ENCODE measurements at places on chromosomes 3 and 15.

DNA sequence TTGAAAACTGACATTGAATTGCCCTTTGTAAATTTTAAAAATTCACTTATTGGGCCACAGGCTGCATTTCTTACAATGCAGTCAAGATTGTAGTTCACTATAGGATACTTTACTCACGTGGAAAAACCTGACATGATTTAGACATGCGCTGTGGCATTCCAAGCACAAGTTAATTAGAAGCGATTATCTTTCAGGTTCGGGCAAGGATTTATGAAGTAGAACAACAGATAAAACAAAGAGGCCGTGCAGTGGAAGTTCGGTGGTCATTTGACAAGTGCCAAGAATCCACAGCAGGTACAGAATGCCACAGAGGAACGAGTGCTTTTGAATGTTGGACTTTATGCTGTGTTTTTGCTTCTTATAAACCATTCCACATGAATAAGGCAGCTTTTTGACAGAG, 37.8 kb downstream of the GPR171 start:
- DNase-seq, result no peak
- no peak overlapping the region for H3K4me3 ChIP-seq
- H3K4me1 ChIP-seq, result no peaks in the 10 kb centered on the region
- H3K36me3 ChIP-seq, result no peaks in the 10 kb centered on the region
- H3K27ac ChIP-seq, result no peak overlapping the region

DNA sequence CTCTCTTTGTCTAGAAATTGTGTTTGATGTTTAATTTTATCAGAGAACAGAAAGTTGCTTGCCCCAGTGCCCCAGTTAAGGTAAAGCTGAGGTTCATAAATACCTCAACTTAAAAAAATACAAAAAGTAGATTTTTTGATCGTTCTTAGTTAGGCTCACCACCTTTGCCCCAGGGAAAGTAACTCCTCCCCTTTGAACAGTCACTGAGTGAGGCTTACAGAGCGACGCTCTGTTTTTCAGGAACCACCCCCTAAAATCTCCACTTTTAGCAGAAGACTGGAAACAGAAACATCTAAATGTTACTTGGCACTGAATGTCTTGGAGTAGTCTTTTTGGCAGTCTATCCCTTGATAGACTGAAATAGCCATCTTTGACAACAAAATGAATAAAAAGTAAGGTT, 24.9 kb downstream of the BLM start:
- H3K36me3 ChIP-seq, result no peaks in the 10 kb centered on the region
- no peak overlapping the region for H3K4me3 ChIP-seq
- H3K27ac ChIP-seq, result no peak overlapping the region
- H3K27me3 ChIP-seq, result no peaks in the 10 kb centered on the region
- DNase-seq, result no peak

DNA sequence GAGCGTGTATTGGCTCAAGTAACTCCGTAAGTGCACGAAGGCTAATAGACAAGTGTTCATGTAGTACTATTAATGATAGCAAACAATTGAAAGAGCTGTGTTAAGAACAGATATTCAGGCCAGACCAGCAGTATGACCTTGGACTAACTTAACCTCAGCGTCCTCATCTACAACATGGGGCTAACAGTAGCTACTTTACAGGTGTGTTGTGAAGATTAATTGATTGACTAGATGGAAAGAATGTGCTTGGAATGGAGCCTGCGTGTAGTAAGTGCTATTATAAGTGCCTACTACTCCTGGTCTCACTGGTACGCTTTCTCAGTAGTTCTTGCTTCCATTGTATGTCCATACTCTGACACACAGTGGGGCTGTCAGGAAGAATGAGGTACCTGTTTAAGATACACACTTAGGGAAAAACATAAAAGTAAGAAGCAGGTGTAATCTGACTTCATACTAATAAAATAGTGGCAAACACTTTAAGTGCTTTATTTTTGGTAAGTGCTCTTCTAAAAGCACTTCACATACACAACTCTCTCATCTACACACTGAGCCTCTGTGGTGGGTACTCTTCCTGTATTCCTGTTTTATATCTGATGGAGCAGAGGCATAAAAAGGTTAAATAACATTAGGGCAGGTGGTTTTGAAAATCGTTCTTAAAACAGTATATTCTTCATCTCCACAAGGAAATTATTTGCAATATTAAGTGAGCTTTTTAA, 24.3 kb upstream of the FBXL22 start:
- no peaks in the 10 kb centered on the region for H3K27me3 ChIP-seq
- no peak overlapping the region for H3K4me3 ChIP-seq

DNA sequence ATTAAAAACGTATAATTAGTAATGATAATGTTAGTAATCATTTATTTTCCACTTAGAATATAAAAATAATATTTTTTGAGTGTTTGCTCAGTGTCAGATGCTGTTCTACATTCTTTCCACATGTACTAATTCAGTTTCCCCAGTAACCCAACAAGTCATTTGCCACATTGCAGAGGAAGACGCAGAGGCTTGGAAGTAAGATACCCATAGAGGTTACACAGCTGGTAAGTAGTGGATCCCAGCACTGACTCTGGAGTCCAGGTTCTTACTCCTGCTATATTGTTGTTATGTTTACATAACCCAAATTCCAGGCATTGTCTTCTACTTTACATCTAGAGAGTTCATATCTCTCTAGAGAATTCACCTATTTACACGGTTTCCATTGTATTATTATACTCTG, 48.2 kb upstream of the MYO5C start:
- H3K36me3 ChIP-seq, result no peaks in the 10 kb centered on the region
- no peak overlapping the region for H3K27ac ChIP-seq
- no peaks in the 10 kb centered on the region for H3K27me3 ChIP-seq
- no peak for DNase-seq
- H3K4me3 ChIP-seq, result no peak overlapping the region
- no peaks in the 10 kb centered on the region for H3K4me1 ChIP-seq

DNA sequence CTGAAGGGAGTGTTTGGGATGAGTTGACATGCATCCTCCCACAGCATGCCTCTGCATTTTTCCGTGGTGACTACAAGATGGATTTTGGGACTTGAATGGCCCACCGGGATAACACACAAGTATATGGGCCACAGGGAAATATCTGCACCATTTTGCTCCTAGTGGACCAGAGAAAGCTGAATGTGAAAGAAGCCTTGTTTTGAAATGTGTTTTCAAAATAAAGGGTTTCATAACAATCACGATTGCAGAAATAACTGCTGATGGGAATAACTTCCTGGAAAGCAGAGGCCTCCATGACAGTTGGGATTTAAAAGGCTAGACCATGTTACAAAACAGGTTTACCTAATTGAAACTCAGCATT, 77.5 kb upstream of the PRR23C start:
- H3K27me3 ChIP-seq, result no peaks in the 10 kb centered on the region
- no peak for DNase-seq
- no peaks in the 10 kb centered on the region for H3K36me3 ChIP-seq
- no peak overlapping the region for H3K27ac ChIP-seq
- no peak overlapping the region for H3K4me3 ChIP-seq

DNA sequence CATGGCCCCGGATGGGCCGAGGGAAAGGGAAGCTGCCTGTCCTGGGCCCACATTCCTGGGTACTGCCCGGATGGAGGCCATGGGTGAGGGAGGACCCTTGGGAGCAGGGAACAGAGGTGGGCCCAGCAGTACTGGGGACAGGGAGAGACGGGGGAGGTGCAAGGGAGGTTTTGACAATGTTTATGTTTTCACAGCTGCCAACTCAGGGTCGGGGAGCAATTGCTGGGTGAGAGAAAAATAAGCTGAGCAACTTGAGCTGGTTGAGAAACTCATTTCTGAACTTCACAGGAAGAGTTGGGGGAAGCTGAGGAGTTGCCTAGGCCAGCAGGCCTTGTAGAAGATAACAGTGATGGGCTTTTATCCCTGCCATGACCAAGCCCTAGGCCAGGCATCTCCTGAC, 11.1 kb upstream of the TSPAN3 start:
- H3K27ac ChIP-seq, result no peak overlapping the region
- H3K36me3 ChIP-seq, result no peaks in the 10 kb centered on the region
